ENCODE measurements at places on chromosomes 11 and 22.
A peak's percentile ranks its signal among the peaks of the same experiment; 100 is the strongest.

GRCh38 chr11:133508468-133508867, 23.8 kb downstream of the OPCML start:
- no peak for DNase-seq

- no peak for DNase-seq
Measured at GRCh38 chr11:119739975-119740374, 11.0 kb upstream of the NECTIN1 start.

DNA sequence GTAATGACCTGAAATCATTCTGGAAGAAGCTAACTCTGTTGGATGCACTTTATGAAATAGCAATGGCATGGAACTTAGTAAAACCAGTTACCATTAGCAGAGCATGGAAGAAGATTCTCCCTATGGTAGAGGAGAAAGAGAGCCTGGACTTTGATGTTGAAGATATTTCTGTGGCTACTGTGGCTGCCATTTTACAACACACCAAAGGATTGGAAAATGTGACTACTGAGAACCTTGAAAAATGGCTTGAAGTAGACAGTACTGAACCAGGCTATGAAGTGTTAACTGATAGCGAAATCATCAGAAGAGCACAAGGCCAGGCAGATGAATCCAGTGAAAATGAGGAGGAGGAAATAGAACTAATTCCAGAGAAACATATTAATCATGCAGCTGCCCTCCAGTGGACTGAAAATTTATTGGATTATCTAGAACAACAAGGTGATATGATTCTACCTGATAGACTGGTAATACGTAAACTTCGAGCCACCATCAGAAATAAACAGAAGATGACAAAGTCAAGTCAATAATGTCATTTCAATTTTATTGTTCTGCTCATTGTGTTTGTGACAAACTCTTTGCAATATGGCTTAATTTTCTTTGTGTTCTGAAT, 2.0 kb downstream of the JRKL start:
- no peak for DNase-seq

- DNase-seq = no peak
Measured at GRCh38 chr11:44632466-44633123, 67.1 kb downstream of the CD82 start.

- peak; percentile 77 for DNase-seq
Measured at GRCh38 chr11:130068986-130069658, 572 bp upstream of the APLP2 start.

GRCh38 chr11:61019037-61019831, 47.8 kb downstream of the CD6 start:
- DNase-seq = no peak

- DNase-seq = no peak
Measured at GRCh38 chr22:36606114-36606513, 77.1 kb upstream of the EIF3D start.

- DNase-seq = no peak
Measured at GRCh38 chr22:42991010-42991651, 23.8 kb downstream of the PACSIN2 start.

GRCh38 chr11:69385832-69386427, 92.0 kb downstream of the MYEOV start:
- no peak for DNase-seq

- no peak for DNase-seq
Measured at GRCh38 chr11:61045271-61045670, 57.0 kb upstream of the CD5 start.
